ENCODE measurements at places on chromosomes 7 and 10.

- DNase-seq = no peak
Observed at GRCh38 chr10:31599626-31600504, 280.8 kb downstream of the ZEB1 start.

- no peak for DNase-seq
Observed at GRCh38 chr10:15293862-15294842, 76.9 kb downstream of the FAM171A1 start.

DNA sequence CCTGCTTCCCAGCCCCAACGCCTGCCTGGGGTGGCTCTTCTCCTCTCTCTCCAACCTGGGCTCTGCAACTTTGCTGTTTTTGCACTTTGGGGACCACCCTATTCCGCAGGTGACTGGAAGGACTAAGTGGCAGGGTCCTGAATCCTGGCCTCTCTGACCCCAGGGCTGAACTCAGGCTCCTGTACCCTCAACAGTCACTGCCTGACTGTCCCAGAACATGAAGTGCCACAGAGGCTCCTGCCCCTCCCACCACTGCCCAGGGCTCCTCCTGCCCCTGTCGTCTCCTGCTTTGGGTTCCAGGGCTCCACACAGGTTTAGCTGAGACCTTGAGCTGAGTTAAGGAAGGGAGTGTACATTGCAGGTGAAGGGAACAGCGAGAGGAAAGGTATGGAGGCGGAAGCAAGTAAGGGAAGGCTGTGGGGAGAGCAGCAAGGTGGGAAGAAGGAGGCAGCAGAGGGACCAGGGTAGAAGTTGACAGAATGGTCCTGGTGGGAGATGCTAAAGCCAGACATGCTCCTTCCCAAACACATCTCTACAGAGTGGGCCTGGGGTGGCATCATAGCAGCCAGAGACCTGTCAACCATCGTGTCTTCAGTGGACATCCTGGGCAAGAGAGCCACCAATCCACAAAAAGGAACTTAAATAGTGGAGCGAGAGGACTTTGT lies 5.7 kb upstream of the GRID1 start:
- no peak for DNase-seq

DNA sequence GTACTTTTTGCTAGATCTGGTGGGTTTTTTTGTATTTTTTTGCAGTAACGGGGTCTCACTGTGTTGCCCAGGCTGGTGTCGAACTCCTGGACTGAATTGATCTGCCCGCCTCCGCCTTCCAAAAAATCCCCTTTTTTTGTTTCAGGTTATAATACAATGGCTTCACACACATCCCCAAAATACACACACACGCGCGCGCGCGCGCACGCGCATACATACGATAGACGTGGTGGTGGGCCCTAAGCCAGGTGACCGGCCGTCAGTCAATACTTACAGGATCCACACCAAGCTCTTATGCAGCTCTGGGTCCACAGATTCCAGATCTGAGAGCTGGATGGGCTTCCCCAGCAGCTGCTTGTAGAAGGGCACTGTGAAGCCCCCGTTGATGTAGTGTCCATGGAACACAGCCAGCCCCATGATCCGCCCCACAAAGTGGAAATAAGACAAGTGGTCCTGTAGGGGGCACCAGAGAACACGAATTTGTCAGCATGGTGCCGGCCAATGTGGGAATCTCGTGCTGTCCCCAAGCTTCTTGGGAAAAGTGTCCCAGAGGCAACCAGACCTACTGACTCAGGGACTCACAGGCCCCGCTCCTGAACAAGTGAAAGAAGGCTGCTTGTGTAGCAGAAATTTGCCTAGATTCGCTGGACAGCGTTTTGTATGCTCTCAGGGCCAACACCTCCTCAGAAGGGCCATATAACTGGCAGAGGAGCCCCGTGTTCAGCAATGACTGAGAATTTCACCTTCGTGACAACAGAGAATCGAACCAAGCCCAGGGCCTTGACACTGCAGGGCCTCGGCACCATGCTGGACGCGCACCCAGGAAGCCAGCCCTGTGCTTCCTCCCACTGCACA lies 103.6 kb downstream of the SMURF1 start:
- peak; percentile 25 for DNase-seq

DNA sequence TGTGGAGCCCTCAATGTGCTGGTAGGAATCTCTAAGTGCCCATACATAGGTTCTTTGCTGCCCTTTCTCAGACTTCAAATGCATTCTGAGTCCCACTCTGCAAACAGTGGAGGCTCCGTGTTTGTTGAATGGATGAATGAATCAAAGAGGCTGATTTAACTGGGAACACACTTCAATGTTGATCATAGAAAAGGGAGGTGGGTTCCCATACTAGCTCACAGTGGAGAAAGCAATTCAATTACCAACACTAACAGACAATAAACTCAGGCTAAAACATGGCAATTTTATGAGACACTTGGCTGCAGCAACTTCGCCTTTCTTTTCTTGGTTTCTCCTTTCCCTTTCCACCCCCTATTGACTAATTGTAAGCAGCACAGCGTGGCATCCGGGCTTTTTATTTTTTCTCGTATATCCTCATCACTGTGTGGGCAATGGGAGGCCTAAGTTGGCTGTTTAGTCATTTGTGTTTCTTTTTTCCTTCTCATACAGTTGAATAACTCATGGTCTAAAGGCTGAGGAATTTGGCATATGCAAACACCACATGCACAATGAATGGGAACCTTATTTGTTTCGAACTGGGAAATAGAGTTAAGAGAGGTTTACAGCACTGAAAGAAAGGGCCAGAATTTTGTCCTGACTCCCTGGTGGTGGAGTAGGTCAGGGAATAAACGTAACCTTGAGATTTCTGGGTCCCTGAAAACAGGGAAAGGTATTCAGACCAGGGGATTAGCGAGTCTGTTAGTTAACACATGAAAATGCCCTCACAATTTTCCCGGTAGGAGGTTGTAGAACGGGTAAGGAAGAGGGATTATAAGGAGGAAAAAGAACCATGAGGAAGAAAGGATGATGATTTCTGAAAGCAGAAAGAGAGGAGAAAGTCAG lies 858.5 kb downstream of the KCNMA1 start:
- no peak for DNase-seq

DNA sequence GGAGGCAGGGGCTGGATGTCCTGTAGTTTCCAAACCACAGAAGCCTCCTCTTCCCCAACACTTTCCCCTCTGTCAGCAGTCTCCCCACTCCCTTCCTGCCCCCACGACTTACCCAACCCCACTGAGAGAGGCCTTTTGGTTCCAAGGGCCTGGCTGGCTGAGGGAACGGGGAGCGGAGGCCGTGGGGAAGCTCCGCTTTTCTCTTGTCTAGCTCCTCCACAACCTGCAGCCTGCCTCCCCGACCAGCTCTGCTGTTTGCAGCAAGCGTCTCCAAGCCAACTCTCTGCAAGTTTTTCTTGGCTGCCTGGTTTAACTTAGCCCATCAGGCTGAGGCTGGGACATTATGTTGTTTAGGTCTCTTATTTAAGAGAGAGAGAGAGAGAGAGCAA lies 126.8 kb downstream of the NEURL1 start:
- DNase-seq = no peak

GRCh38 chr7:53740971-53741370 lies 705.5 kb downstream of the POM121L12 start:
- no peak for DNase-seq

DNA sequence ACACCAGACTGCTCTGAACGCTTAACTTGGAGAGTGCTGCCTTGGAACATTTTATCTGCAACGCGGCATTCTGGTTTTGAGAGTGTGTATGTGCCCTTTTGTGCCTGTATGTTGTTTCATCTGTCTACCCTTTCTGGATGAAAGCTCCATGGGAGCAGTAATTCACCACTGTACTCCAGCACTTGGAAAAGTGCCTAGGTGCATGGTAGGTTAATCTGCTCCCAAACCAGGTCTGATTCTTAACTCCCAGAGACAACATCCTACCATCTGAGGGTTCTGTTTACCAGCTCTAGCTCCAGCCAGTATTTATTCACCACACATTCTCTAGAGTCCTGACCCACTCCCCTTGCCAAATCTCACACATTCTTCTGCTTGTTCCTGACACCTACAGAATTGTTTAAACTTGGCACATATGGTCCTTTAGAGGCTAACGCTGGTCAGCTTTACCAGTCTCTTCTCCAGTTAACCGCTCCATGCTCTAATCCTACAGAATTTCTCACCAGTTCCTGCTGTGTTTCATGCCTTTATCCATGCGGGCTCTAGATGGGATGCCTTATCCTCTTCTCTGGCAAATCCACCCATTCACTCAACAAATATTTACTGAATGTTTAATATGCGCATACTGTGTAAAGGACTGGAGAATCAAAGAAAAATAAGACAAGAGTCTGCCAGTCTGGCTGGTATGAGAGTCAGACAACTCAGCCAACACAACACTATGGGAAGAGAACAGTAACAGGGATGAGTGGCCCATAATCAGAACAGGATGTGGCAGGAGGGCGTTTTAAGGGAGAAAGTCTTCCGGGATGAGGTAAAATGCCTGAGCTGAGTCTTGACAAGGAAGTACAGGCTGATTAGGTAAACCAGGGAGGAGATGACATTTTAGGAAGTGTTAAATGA lies 46.3 kb downstream of the MTPN start:
- no peak for DNase-seq

DNA sequence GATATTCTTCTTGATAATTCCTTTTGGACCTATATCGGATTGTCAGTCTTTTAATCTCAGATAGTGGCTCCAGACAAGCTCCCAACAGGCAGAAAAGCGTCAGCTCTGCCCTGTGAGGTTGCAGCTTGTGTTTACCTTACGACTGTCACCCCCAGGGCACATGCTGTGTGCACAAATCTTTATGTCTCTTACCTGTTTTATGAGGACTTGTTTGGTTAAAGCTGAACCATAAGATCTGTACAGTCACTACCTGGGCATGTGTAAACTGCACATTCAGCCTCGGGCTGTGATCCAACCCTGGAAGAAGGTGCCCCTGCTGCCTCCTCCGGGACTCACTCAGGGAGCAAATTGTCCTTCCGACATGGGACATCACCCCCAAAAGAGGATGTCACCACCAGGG lies 119.8 kb downstream of the GALNT17 start:
- no peak for DNase-seq

DNA sequence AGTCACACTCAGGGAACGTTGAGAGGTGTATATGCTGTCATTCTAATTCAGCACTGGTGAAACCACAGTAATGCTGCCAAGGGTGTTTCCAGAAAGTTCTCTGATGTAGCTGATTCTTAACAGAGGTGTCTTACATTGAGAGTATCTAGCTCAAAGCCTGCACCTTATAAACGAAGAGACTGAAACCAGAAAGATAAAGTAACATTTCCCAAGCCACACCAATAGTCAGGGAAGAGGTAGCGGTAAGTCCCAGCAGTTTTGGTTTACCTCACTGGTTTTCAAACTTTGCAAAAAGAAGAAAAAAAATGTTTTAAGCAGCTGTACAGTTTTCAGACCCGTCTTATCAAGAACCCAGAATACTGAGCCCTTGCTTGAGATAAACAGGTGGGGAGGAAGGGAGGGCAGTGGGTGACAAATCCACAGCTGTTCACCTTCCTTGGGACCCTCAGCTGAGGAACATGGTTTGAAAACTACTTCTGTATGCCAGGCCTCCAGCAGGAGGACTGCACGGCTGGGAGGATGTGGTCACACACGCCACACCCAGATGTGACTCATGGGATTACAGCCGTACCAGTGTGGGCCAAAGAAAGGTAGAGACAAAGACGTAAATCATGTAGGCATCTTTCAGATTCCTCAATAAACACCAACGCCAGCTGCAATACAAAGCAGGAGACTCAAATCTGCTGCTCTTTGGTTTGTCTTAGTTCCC lies 63.9 kb upstream of the GSDME start:
- peak; percentile 50 for DNase-seq
